Natural killer cell (primary cell): ENCODE measurements at places on chromosomes 2 and 18. TPM values are rescaled to one million over a fixed set of nuclear protein-coding genes. Genes with fewer than 3 reads are reported as not detected.

The DYSF gene
- 12.4 TPM for total RNA-seq

GRCh38 chr2:102703748-102704147 is 58.1 kb upstream of the TMEM182 start:
- peak; percentile 31 for DNase-seq

DNA sequence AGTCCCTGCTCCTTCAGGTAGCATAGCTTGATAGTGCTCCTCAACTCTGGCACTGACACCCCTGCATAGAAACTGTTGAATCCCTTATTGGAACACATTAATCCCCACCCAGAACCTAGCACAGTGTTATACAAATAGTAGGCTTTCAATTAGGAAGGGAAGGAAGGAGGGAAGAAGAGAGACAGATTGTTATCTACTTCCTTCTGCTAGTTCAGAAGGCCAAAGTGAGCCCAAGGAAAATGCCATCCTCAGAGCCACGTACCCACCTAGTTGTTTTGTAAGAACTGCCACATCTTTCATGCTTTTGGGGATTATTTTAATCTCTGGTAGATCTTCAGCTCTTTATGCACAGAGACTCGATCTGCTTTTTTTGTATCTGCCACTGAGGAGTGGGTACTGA is 75.1 kb downstream of the CLHC1 start:
- DNase-seq = no peak

The C2orf81 gene
- 3.2 TPM for total RNA-seq

The TSPYL6 gene
- total RNA-seq = not detected

DNA sequence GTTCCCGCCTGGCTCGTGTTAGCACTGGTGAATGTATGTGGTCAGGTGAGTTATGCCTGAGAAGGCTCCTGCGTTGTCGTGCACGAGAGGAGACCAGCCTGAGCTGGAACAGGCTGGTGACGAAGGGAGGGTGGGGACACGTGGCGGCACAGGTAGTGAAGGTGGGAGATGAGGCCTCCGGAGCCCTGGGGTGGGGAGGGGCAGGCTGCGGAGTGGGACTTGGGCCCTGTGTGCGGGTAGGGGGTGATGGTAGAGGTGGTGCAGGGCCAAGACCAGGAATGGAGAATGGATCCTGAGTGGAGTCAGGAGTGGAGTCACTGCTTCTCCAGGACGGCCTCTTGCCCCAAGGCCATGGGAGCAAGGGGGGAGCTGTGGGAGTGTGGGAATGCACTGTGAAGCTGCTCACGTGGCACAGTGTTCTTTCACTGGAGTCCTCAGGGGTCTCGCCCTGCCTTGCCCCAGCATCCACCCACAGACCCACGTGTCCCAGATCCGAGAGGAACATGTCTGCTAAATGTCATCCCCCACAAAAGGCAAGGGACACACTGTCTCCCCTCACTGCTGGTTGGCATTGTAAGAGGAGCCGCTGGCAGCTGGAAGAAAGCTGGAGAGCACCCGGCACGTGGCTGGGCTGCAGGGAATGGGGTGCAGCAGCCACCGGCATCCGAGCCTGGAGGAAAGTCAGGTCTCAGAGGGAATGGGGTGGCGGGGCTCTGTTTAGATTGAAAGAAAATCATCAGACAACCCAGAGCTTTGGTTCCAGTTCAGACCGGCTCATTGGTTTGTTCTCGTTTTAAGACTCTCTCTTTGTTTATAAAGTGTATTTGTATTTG is 63.7 kb downstream of the CYP26B1 start:
- no peak for DNase-seq

DNA sequence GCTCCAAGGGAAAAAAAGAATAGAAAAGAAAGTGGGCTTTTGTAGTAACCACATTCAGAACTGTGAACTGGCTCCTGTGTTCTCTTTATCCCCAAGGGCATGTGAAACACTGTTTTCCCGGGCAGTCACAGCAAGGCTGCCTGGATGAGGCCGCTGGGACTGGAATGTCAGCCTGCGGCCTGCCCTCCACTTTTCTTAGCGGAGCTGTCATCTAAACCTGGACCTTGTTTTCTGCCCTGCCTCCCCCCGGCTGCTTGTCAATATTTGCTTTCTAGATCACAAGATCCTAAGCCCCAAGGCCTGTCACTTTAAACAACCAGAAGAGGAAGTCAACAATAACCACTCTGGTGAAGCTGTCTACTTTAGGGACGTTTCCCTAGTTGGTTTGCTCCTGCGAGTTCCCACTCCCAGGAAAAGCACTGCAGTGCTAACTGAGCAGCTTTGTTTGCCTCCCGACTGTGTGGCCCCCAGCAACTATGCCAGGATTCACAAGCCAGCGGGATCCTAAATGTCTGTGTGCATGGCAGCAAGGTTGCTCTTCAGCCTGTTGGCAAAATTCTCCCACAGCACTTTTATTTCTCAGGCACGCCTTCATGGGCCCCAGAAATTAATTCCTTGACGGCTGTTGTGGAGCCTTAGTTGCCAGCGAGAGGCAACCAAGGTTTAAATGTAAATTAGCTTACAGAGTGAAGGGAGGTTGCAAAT is 30.6 kb downstream of the SOWAHC start:
- no peak for DNase-seq

GRCh38 chr2:118854507-118855345 is 7.3 kb upstream of the EN1 start:
- DNase-seq = no peak

The SFT2D3 gene
- 5.5 TPM for total RNA-seq

DNA sequence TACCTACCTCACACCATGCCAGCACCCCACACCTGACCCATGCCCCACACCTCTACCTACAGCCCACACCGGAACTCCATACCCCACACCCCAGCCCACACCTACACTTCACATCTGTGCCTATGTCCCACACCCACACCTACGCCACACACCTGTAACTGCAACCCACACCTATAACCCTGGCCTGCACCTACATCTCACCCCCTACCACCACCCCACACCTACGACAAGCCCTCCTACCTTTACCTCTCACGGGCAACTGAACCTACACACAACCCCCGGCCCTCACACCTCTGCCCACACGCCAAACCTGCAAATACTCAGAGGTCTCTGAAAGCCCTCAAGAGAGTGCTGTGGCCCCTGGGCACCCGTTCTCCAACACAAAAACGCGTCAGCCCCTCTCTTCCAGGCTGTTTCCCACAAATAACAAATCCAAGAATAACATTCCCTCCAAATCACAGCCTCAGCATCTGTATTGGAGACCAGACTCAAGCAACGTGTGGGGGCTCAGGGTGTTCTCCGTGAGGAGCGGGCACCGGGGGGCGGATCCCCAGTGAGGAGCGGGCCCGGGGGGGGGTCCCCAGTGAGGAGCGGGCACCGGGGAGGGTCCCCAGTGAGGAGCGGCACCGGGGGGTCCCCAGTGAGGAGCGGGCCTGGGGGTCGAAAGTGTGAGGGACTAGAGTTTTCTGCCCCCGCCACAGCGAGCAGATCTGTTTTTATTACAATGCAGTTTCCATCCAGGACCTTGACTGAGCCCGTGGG is 33.4 kb downstream of the SLC66A2 start:
- peak; percentile 10 for DNase-seq

- DNase-seq = no peak
Observed at GRCh38 chr2:120516679-120517314, 170.9 kb downstream of the INHBB start.

The SDC1 gene
- total RNA-seq = not detected

GRCh38 chr2:63680455-63680854 is 91.7 kb downstream of the MDH1 start:
- no peak for DNase-seq

The FOXD4L1 gene
- total RNA-seq = not detected

The SPIRE1 gene
- total RNA-seq = 5.4 TPM

The GPAT2 gene
- total RNA-seq = 6.0 TPM

GRCh38 chr18:70072678-70073077 is 125.0 kb upstream of the CD226 start:
- DNase-seq = no peak

The FBXO48 gene
- 0.96 TPM for total RNA-seq
